ENCODE measurements at places on chromosomes 11 and 22.

DNA sequence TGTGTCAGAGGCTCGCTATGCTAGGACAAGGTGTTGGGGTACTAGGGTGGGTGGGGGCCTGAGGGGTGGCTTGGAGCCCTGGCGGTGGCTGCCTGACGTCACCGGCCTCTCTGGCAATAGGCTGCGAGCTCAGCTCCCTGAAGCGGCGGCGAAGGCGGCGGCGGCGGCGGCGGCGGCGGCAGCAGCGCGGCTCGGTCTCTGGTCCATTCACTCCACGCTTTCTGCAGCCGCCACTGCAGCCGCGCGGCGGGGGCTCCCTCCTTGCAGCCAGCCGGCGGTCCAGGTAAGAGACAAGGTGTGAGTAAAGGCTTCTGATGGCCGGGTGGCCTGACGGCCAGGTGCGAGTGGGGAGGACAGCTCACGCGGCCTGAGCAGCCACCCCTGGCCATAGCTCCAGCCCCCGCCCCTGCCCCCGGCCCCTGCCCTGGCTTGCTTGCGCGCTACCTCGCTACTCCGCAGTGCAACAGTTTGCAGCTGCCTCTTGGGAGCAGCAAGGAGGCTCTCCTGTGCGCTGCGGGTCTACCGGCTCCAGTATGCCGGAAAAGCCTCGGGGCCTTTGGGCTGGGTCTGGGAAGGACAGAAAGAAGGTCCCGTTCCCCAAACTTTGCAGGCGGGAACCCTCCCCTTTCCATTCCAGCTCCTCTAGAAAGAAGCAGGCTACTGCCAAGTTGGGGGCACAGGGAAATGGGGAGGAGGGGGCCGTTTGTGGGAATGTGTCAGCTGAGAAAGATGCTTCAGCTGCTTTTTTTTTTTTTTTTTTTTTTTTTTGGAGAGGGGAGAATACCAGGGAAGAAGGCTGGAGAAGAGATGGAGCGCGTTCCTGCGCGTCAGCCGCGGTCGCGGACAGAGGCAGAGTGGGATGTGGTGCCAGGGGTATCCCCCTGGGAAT is at the start of gene C11orf87:
Gene C11orf87 (plus strand): TSS at position 210 of the 889 bp plus-strand sequence. CDS start 1,444 bp downstream, outside the sequence.
- DNase-seq, result no peak

- DNase-seq, result no peak
Measured at GRCh38 chr22:33921525-33922348, 1.5 kb upstream of the LARGE1 start.

- no peak for DNase-seq
Measured at GRCh38 chr11:34855754-34856095, 60.5 kb downstream of the APIP start.

DNA sequence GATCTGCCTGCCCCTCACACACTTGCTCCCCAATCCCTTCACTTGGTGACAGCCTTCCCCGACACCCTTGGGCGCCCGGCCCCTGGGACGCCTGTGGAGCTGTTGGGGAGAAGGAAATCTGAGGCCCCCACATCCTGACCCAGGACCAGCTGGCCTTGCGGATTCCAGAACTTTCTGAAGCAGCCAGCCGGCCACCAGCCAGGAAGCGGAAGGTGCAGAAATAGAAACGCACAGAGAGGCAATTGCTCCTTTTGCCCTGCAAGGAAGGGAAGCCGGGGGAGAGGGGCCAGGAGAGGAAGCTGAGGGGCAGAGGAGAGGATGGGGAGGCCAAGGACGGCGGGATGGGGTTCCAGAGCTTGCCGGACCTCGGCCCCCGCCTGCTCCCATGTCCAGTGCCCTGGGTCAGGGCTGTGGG is 66.7 kb upstream of the LINC01488 start:
- no peak for DNase-seq

DNA sequence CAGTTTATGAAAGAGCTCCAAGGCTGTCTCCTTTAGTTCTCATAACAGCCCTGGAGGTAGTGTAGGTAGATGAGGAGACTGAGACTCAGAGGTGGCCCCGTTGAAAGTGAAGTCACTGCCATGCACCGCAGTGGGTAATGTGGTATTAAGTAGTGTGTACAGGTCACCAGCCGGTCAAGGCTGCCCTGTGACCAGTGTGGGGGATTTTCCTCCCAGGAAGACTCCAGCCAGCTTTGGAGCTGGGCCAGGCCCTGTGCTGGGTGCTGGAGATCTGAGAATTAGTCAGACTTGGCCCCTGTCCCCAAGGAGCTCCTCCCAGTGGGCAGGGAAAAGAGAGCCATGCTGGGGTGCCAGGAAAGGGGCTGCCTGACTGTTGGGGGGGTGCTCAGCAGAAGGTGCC is 5.3 kb downstream of the OMP start:
- no peak for DNase-seq

DNA sequence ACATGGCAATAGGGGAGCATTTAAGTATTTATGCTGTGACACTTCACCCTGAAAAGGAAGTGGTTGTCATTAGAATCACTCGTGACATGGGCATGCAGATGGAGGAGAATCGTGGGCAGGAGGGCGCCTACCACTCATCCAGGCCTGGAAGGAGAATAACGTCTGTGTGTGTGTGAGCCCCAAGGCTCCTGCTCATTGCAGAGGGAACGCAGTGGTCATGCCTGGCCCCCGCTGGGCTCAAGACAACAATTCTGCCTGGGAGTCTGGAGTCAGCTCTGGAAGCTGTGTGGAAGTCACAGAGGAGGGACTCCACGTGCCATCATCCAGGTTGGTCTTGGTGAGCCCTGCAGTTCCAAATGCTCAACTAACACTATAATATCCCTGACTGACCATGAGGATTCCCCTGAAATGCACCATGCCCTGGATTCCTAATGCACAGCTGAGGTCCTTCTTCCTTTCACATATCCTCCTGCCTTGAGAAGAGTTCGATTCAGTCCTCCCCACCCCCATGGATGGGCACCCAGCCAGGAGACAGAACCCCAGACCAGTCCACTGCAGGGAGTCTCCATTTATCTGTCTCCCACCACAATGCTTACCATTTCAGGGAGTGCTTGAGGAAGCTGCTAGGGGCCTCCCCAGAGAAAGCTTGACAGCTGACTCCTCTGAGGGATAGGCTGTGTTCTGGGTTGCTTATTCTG is 446.9 kb upstream of the B3GAT1 start:
- DNase-seq, result no peak

DNA sequence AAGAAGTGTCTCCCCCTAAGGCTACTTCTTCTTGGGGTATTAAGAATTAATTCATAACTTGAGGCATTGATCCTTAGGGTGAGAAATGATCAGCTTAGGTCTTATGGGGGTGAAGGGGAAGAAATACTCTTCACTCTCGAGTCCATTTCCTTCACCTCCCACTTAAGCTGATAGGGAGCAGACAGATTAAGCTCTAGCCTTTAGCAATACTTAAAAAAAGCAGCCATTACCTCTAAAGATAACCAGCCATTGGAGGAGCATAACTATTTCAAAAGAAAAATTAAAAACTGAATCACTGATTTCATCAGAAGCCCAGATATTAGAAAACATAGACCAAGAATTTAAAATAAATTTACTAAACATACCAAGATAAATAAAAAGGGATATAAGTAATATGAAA is 60.5 kb downstream of the ENTHD1 start:
- DNase-seq, result no peak

DNA sequence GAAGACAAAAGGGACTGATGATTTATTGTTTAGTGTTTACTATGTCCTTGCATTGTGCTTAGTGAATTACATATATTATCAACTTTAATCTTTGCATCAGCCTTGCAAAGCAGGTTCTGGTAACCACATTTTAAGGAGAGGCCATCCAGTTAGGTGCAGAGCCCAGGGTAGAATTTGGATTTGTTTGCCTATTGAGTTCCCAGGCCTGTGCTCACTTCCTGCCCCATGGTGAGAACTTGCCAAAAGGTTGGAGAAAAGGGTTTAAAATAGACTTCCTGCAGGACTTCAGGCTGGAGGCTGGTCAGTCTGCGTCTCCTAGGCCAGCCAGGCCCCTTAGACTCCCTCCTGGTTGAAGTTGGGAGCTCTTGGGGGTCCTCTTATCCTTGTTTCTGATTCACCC is 72.1 kb downstream of the ATXN10 start:
- no peak for DNase-seq

DNA sequence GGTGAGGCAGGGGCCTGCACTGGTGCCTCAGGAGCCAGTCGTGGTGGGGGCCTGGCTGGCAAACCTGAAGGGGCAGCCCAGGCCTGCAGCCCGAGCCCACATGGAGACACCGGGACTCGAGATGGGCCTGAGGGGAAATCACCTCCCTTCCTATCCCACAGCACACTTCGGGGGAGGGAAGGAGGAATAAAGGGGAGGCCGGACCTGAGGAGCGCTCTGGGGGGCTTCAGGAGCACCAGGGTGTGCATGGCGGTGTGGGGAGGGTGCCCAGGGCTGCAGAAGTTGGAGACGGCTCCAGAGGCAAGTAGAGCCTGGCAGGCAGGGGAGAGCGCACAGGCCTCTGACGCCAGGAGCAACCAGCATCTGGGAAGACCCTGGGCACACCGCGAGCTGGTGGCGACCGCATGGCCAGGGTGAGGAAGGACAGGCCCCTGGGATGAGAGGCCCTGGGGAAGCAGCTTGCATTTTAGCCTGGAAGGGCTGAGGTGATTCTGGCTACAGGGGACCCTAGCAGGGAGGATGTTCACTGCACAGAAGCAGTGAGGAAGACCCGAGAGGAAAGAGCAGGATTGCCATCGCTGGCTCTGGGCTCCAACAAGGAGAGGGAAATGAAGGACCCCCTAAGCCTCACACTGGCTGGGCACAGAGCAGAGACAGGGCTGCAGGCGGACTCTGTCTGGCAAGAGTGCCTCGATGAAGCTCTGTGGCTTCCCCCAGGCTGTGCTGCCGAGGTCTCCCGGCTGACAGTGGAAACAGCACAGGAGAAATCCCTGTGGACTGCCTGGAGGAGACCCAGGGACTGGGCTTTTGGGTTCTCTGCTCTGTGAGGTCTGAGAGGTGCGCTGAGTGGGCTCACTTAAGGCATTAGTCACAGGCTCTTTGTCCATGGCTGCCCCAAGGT is 457.7 kb downstream of the BRD1 start:
- no peak for DNase-seq

- DNase-seq, result no peak
Measured at GRCh38 chr11:105333153-105333552, 193.6 kb upstream of the CARD18 start.

GRCh38 chr11:28342716-28343115 is 234.5 kb downstream of the METTL15 start:
- DNase-seq, result no peak

DNA sequence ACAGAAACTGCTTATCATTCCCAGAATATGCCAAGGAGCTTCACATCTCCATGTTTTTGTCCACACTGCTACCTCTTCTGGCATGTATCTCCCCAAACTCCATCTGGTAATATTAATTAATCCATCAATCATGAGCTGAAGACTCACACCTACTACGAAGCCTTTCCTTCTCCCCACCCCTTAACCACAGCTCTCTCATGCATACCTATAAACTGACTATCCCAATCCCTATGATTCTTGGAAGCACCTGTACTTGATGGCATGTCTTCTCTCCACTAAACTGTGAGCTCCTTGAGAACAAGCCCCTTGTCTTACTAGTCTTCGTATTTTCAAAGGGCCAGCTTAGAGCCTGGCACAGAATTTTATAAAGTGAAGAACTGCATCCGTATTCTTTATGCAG is 47.3 kb downstream of the RELT start:
- DNase-seq, result no peak

GRCh38 chr22:45895436-45896152 is 81.4 kb downstream of the WNT7B start:
- DNase-seq, result no peak

- no peak for DNase-seq
Measured at GRCh38 chr11:32334822-32335221, 100.5 kb downstream of the WT1 start.

GRCh38 chr11:16225623-16226022 is 130.7 kb downstream of the SOX6 start:
- DNase-seq, result no peak

- DNase-seq, result no peak
Measured at GRCh38 chr22:35523167-35523947, 17.3 kb upstream of the RASD2 start.

GRCh38 chr11:131638889-131639288 is 268.5 kb downstream of the NTM start:
- DNase-seq, result no peak

DNA sequence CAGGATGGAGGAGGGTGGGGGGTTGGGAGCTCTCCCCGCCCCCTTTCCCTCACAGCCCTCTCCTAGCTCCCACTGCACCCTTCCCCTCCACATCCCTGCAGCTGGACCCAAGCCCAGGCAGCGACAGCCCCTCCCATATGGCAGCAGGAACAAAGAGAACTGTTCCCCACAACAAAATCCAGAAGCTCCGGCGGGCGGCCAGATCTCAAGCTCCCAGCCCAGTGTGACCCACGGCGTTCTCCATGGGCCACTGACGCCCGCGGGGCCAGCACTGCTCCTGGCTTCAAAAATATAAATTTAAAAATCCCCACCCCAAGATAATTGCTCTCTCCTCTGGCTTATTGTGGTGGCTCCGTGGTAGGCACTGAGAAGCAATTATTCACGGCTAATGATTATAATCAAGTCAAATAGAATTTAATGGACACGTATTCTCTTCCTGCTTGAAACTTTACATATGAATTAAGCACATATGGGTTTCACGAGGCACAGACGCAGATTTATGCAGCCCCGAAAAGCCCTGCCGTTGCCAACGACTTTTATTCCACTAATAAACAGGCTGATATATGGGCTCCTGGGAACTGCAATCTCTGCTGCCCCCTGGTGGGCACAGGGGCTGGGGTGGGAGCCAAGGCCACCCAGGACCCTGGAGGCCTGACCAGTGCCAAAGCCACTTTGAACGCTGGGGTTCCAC is 17.5 kb downstream of the MACROD1 start:
- peak; percentile 65 for DNase-seq

GRCh38 chr11:110860461-110860860 is 148.2 kb upstream of the ARHGAP20 start:
- no peak for DNase-seq

- DNase-seq, result no peak
Measured at GRCh38 chr22:37141971-37142370, 7.7 kb downstream of the IL2RB start.

DNA sequence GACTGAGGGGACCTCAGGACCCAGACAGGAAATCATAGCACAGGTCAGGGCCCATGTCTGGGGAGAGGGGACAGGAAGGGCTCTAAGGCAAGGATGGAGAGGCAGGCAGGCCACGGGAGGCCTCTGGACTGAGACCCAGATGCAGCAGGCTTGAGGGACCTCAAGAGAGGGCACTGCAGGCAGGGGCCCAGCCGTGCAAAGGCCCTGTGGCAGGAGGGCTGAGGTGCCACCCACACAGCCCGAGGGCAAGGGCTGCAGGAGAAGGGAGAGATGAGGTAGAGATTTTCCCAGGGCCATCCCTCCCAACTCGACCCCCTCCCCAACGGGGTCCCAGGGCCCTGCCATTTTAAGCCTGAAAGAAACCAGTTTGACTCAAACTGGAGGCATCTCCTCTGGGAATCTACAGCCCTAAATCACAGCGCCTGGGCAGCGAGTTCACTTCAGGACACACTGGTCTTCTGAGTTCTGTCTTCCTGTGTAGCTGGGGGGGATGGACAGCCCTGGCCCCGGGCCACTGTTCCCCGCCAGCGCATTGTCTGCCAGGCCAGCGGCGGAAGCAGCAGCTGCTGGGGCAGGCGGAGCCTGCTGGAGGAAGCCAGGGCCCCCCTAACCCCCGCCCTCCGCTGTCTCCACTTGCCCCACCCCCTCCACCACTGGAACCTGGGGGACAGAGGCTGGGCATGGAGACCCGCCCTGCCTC is 20.3 kb upstream of the WNT7B start:
- no peak for DNase-seq

GRCh38 chr22:38193580-38193979 is 8.2 kb upstream of the MAFF start:
- DNase-seq, result no peak

- DNase-seq, result no peak
Measured at GRCh38 chr11:94767701-94768601, at the start of gene AMOTL1. TSS of gene AMOTL1 (plus strand) at chr11:94768356. CDS start at chr11:94768512, 156 bp downstream.

All from stimulated activated CD4-positive, alpha-beta T cell treated with anti-CD3 and anti-CD28 coated beads, Interleukin-12 subunit alpha, Interleukin-12 subunit beta, amount 100 ng/mL, for 24 hours (primary cell).